Left cardiac atrium (tissue), 4 donors: ENCODE measurements at places on chromosomes 2 and 18. TPM values are rescaled to one million over a fixed set of nuclear protein-coding genes. Genes with fewer than 3 reads are reported as not detected.

- DNase-seq: no peak
Measured at GRCh38 chr2:10498525-10499274, 50.6 kb upstream of the ODC1 start.

DNA sequence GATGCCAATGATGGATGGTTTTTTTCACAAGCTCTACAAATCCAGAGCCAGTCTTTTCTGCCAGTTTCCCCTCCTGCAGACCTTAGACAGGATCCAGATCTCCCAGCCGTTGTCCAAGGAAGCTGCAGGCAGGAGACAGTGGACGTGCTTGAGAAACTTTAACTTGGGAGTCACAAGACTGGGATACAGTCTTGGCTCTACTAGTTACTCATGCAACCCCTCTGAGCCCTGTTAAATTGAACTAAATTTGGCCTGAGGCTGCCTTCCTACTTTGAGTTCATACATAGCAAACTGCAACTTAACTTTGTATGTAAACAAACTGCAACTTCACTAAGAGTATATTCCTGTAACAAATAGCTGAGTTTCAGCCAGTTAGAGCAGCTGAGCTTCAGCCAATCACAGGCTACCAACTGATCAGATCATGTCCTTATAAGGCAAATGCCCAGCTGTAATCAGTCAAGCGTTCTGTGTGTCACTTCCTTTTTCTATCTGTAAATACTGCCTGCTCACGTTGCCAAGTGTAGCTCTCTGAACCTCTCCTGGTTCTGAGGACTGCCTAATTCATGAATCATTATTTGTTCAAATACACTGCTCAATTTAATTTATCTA lies 140.9 kb downstream of the CAPN13 start:
- DNase-seq: no peak

DNA sequence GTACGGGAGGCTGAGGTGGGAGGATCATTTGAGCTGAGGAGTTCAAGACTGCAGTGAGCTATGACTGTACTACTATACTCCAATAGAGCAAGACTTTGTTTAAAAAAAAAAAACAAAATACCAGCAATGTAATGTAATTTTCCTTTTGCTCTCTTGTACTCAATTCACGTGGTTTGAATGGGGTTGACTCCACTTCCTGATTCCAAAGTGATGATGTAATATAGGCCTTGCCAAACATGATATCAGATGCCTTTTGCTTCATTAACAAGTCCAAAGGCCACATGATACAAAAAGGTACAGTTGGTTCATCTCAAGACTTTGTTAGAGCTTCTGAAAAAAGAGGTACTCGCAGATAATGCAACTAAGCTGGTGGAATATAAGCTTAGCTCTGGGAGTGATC lies 321.8 kb downstream of the ZEB2 start:
- DNase-seq: no peak

DNA sequence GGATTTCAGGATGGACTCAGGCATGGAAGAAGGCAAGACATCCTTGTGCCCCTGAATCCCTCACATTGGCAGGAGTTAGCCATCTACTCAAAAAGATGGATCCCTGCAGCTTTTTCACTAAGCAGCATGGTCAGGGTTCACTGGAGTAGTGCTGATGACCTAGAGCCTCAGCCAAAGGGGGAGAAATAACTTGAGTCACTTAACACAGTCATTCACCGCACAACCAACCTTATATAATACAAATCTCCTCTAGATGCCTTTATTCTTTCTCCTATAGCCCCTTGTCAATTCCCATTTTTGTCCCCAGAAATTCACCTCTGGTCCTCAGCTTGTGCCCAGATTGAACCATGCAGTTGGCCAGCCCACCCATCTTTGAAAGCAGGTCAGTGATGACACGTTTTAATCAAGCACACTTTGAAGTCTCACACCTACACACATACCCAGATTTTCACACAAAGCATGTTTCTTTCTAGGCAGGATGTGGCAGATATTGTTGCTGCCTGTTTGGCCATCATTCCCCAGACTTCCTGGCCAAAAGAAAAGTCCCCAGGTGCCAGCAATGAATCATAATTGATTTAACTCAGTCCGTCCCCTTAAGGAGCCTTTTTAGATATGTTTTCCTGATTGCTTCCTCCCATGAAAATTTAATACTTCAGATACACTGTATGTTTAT lies 84.2 kb downstream of the LBH start:
- DNase-seq: no peak

DNA sequence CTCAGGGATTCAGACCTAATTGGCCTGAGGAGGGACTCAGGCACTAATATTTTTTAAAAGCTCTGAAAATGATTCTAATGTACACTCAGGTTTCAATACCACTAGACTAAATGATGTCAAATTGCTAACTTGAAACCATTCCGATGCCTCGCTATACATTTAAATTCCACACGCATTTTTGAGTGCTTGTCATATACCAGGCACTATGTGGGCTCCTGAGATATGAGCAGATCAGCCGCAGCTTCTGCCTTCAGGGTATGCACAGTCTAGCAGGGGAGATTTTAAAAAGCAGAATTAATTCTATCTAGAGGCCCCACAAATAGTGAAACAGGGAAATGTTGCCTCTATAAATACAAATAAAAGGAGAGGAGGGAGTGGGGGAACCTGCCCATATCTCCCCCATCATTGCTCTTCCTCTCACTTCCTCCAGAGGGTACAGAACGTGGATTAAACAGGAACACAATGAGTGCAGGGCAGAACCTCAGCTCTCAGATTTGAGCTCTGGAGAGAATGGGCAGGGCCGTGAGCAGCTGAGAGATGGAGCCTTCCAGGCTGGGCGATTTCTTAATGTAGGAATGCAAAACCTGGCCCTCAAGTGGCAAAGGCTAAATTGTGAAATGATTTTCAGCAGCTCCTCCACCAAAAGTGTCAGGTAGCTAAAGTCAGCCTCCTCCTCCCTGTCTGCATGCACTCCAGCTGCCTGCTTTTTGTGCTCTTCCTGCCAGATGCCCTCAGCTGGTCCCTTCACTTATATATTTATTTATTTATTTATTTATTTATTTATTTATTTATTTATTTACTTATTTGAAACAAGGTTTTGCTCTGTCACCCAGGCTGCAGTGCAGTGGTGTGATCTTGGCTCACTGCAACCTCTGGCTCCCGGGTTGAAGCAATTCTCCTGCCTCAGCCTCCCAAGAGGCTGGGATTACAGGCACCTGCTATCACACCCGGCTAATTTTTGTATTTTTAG lies 24.6 kb upstream of the LBH start:
- DNase-seq: no peak

DNA sequence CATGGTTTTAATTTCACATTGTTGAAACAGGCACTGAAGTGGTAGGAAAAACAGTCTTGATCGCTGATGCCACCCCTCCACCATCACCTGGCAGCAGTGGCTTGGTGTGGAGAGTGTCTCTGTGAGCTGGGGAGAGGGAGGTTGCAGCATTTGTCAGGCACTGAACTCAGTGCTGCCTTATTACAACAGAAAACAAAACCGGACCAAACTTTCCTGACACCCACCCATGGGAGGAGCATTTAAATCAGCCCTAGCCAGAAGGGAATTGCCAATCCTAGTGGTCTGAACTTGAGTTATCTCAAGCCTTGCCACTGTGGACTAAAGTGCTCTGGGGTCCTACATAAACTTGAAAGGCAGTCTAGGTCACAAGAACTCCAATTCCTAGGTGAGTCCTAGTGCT lies 103.0 kb upstream of the LGALSL start:
- DNase-seq: no peak

ONECUT2 gene
- total RNA-seq: 0.03 TPM

GRCh38 chr2:241120440-241120839 lies 18.4 kb upstream of the MTERF4 start:
- DNase-seq: no peak

- no peak for DNase-seq
Measured at GRCh38 chr2:6556755-6557154, 309.0 kb downstream of the CMPK2 start.

DNA sequence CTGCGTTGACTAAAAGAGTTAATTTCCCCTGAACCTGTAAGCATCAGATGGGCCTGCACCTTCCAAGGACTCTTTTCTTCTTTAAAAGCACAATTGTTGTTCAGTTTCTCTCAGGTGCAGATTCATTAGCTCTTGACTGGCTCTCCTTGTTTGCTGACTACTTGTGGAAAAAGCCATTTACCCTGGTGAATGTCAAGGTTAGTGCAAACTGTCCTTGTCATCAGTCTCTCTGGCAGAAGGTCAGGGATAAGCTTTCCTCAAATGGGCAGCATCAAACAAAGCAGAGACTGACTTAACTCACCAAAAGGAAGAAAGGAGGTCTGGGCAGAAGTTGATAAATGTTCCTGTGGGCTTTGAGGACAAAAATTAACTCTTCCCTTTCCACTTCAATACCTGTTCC lies 922.7 kb downstream of the BCL11A start:
- no peak for DNase-seq

DNA sequence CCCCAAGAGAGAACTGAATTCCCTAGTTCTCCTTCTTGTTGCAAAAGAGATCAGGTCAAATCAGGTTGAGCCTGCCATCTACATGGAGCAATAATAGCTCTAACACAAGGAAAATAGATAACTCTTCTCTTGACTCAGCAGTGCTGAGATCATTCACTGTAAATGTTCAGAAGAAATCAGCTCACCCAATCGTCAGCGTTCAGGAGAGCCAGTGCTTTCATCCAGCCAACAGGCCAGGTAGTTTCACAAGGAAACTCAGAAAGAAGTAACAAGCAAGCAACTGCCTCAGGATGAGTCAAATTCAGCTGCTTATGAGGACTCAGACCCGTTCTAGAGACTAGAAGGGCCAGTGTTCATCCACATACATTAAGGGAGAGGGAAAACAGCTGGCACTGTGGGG lies 5.9 kb downstream of the LMAN2L start:
- no peak for DNase-seq

- no peak for DNase-seq
Measured at GRCh38 chr2:23745726-23746105, 181.2 kb downstream of the ATAD2B start.
